ENCODE measurements at places on chromosomes 16 and 17.

DNA sequence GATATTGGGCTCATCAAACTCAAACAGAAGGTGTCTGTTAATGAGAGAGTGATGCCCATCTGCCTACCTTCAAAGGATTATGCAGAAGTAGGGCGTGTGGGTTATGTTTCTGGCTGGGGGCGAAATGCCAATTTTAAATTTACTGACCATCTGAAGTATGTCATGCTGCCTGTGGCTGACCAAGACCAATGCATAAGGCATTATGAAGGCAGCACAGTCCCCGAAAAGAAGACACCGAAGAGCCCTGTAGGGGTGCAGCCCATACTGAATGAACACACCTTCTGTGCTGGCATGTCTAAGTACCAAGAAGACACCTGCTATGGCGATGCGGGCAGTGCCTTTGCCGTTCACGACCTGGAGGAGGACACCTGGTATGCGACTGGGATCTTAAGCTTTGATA, 2.6 kb upstream of the HPR start:
- DNase-seq: no peak

- DNase-seq: no peak
Observed at GRCh38 chr16:4111748-4112696, 4.2 kb downstream of the ADCY9 start.

DNA sequence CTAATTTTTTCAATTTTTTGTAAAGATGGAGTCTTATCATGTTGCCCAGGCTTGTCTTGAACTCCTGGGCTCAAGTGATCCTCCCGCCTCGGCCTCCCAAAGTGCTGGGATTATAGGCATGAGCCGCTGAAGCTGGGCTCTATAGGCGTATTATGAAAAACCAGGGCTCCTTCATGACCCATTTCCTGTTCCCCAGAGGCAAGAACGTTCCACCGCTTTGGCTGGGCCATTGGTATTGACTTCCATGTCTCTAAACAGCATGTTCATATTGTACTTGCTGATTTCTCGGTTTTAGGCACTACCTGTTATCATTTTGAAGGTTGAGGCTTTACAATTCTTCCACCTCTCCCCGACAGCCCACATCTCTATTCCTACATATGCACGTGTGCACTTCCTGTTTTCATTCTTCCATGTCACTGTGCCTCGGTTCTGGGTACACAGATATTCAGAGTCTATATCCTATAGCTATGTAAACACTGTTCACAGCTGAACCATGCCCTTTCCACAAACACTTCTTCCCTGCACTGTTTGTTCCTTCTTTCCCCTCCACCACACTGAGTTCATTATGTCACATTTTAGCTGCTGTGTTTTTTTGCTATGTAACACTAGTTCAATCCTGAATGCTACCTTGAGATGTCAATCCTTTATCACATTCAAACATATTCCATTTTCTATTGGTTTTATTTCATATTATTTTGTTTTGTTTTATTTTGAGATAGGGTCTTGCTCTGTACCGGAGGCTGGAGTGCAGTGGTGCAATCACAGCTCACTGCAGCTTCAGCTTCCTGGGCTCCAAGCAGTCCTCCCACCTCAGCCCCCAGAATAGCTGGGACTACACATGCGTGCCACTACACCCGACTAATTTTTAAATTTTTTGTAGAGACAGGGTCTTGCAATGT, 16.8 kb upstream of the MAPK3 start:
- DNase-seq: no peak

DNA sequence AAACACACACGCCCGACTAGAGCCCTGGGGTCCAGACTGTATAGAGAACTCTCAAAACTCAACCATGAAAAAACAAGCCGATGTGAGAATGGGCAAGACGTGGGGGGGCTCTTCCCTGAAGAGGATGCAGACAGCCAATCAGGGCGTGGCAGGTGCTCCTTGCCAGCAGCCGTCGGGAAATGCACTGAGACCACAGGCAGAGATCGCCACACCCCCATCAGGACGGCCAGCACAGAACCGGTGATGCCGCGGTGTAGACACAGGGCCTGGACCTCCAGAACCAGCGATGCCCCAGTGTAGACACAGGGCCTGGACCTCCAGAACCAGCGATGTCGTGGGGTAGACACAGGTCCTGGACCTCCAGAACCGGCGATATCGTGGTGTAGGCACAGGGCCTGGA, 169.2 kb downstream of the LAT start:
- DNase-seq: no peak

DNA sequence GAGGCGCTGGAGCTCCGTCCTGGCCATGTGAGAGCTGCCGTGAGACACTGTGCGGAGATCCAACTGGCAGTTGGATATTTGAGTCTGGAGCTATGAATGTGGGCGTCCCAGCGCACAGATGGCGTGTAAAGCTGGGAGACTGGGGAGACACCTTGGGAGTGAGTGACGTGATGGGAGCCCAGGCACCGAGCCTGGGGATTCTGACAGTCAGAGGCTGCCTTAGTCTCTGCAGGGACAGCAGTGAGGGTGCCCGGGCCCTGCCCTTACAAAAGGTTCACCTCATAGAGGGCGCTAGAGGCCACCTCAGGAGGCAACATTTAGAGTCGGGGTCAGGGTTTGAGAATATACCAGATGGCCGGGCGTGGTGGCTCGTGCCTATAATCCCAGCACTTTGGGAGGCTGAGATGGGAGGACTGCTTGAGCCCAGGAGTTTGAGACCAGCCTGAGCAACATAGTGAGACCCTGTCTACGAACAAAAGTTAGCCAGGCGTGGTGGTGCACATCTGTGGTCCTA, 194.1 kb upstream of the GSE1 start:
- DNase-seq: no peak

DNA sequence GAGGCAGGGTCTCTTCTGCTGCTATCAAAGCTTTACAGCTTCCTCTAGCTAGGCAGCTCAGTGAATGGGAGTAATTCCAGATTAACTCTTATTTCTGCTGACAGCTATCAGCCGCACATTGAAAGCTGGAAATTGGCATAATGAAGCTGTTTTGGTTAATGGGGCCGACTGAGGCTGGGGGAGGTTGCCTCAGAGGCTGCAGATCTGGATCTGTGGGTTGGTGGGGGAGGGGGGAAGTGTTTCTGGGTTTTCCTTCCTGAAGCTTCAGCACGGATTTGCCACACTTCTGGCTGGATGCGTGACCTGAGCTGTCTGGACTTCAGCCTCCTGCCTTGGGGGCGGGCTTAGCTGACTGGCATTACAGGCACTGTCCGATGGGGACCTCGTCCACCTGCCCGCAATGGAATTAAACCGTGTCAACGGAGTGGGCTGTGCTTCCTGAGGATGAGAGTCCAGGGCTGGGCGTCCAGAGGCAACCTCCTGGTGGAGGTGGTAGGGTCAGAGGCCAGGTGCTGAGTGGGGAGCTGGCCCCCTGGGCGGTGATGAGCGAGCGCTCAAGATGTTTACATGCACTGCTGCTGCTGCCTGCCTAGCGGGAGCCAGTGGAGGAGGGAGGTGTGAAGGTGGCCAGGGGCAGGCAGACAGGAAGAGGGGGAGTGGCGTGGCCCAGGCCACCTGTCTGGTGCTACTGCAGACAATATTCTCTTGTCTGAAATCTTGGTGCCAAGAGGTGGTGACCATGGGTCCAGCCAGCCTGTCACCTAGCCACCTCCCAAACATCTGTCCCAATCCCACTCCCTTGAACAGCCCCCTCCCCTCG, 6.7 kb upstream of the ABCC3 start:
- DNase-seq: no peak

DNA sequence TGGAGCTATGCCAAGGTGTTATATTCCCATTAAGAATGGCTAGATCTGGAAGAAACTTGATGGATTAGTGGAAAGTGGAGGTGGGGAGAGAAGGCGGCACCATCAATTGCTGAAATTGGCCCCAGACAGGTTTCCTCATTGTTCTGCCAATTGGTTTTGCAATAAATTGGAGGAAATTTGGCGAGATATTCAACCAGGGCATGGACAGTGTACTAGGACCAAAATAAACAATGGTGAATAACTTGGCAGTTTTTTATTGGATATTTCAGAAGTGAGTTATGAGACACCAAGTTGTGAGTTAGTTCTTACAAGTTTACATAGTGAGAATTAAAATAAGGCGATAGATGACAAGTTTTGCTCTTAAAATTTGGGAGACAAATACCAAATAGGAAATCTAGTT, 41.1 kb upstream of the SOX9 start:
- no peak for DNase-seq

DNA sequence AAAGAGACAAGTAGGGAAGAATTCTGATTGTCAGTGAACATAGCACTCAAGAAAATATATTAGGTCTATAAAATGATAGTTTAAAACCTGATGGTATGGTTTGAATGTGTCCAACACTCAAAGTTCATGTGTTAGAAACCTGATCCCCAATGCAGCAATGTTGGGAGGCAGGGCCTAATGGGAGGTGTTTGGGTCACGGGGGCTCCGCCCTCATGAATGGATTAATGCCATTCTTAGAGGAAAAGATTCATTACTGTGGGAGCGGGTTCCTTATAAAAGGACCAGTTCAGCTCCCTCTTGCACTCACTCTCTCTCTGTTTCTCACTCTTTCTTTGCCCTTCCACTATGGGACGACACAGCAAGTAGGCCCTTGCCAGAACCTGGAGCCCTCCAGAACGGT, 41.5 kb upstream of the SLC47A1 start:
- DNase-seq: no peak

DNA sequence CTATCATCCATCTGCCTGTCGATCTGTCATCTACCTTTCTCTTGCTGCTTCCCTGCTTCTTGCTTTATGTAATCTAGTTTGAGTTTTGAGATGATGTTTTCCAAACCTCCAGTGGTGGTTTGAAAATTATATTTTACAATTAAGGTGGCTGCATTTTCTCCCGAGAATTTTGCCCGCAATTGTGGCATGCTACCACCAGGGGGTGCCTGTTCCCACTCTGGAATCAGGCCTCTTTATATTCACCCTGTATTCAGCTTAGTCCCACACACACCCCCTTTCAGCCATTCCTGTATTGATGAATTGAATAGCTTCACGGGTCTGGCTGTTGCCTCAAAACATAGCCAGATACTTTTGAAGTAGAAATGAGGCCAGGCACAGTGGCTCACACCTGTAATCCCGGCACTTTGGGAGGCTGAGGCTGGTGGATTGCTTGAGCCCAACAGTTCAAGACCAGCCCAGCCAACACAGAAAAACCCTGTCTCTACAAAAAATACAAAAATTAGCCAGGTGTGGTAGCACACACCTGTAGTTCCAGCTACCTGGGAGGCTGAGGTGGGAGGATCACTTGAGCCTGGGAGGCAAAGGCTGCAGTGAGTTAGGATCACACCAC, 3.2 kb downstream of the PRSS22 start:
- DNase-seq: no peak

GRCh38 chr17:67481808-67482207, 104.7 kb downstream of the PITPNC1 start:
- no peak for DNase-seq

GRCh38 chr17:57552114-57552624, 192.9 kb downstream of the CCDC182 start:
- no peak for DNase-seq

- no peak for DNase-seq
Observed at GRCh38 chr17:614653-615546, 99.7 kb downstream of the VPS53 start.

DNA sequence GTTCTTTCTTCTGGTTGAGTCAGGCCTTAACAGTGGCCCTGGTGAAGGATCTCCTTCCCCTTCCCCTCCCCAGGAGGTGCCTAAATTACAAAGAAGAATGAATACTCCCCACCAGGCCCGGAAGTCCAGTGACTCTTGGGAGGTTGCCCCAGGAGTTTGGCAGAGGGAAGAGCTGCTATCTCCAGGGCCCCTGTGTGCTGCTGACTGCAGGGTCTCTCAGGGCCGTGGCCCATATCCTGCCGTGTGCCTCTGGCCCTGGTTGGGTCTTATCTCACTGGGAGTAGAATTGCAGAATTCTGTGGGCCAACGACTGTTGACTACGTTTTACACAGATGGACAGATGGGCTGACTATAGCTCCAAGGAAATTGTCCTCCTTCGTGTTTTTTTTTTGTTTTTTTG, 28.0 kb downstream of the AKAP1 start:
- DNase-seq: no peak

DNA sequence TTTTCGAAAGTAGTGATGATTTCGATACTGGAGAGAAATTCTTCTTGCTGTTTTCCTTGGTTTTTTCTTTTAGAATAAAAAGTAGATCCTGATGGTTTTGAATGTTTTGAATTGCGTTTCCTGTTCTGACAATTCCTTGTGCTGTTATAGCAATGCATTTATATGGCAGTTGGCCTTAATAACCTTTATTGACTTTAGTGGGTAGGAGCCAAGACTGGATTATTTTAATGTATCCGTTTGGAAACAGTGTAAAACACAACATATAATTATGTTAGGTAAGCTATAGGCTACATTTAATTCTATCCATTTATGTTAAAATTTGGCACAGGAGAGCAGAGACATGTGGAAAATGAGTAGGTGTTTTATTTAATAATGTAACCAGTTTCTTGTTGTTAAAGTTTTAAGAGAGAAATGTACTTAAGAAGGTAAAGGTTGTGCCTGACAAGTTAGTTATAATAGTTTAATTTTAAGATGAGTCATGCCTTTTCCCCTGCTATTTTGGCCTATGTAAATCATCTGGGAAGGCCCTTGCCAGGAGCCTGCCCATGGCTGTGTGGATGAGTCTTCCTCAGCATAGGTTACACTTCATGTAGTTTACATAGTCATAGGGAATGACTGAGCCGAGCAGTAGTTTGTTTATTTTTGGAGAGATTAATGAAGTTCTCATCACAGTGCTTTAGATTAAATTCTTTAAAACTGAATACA, 189.9 kb downstream of the FTO start:
- no peak for DNase-seq

- no peak for DNase-seq
Observed at GRCh38 chr16:65576631-65577030, 454.8 kb upstream of the CDH11 start.

GRCh38 chr17:750431-751037, 1.5 kb downstream of the GEMIN4 start:
- DNase-seq: no peak

- DNase-seq: no peak
Observed at GRCh38 chr17:1227917-1228780, 42.1 kb upstream of the BHLHA9 start.

DNA sequence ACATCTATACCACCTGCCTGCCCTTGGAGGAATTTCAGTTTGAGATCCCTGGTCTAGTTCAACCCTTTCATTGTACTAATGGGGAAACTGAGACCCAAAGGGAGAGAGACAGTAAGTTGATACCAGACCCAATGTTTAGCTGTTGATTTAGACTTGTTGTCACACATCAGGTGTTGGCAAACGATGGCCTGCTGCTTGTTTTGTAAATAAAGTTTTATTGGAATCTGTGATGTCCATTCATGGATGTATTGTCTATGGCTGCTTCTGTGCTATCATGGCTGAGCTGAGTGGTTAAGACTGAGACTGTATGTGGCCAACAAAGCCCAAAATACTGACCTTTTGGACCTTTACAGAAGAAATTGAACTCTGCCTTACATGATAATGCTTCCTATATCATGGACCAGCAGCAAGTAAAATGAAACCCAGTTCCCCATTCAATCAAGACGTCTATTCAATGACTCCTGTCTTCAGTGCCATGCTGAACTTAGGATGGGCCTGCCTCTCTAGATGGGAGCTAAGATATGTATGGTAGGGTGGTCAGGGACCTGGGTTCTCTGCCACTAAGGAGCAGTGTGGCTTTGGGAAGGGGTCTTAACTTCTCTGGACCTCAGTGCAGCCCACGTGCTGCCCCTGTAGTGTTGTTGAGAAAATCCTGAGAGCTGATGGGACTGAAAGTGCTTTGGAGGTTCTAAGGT, 111.0 kb downstream of the IRX5 start:
- DNase-seq: no peak

All from effector CD4-positive, alpha-beta T cell (primary cell).